Activated naive CD8-positive, alpha-beta T cell treated with anti-CD3 and anti-CD28 coated beads, Interleukin-2, amount 50 U/mL, for 24 hours (primary cell): ENCODE measurements at places on chromosomes 2 and 18.

DNA sequence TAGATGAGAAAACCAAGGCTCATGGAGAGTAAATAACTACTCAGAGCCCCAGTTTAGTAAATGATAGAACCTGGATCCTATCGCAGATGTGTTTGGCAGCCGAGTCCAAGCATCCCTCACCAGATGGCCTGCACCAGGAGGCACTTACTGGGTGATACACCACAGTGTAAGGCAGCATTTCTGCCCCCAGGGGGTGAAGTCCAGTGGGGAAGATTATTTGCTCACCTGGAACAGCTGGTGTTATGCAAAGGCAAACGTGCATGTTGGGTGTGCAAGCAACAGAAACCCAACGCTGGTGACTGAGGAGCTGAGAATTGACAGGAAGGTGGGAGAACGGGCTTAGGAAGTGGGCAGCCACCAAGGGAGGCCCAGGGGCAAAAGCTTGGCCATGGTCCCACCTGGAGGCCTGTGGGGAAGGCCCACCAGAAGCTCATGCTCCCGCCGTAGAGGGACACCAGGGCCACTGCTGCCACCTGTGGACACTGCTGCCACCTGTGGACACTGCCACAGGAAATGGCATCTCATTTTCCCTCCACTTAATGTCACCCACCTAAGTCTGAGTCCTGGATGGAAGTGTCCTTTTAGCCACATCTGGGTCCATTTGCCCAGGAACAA is 100.6 kb downstream of the TFCP2L1 start:
- no peak for DNase-seq

GRCh38 chr2:120568089-120568974 is 167.3 kb upstream of the GLI2 start:
- DNase-seq: no peak

DNA sequence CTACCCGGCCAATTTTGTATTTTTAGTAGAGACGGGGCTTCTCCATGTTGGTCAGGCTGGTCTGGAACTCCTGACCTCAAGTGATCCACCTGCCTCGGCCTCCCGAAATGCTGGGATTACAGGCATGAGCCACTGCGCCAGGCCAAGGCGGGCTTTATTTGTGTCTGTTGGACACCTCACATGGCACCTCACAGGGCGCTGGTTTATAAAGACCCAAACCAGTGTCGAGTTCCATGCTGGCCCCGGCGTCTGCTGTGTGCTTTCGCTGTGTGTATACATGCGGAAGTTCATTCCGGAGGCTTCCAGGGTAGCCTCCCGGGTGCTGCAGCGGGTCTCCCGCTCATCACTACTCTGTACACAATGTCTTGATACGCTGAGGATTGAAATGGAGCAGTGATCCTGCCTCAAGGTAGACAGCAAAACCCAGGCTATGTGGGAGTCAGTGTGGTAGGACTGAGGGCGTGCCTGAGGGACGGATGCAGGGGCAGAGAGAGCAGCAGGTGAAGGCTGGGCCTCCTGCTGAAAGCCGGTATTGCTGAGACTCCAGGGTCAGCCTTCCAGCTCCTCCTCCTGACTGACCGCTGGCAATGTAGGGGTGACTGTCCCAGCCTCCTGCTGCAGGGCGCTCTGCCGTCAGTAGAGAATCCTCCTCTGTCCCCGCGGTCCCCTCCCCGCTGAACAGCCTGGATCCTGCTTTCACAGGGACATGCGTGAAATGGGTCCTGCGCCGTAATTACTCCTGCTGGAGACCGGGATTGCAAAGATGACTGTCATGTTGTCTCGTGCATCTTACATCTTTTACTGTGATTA is 22.7 kb downstream of the LDLRAD4 start:
- no peak for DNase-seq

DNA sequence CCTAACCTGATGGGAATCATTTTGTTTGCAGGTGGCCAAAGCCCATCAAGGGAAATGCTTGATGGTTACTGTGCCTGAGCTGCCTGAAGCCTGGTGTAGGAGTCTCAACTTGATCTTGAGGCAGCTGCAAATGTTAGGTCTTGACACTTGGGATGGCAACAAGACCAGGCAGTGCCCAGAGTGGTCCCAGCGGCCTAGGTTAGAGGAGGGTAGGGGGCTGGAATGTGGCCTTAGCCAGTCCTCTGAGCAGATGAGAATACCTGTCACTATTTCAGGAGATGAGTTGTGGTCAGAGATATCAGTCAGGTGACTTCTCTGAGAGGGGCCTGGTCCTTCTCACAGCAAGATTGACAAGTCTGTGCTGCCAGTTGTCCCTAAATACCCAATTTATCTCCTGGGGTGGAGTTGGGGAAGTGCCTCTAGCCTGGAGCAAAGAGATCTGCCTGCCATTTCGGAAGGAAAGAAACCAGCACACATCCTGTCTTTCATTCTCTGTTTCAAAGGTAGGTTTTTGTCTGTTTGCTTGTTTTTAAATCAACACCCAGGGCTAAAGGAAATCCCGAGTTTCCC is 13.4 kb downstream of the SPTBN1 start:
- DNase-seq: no peak

DNA sequence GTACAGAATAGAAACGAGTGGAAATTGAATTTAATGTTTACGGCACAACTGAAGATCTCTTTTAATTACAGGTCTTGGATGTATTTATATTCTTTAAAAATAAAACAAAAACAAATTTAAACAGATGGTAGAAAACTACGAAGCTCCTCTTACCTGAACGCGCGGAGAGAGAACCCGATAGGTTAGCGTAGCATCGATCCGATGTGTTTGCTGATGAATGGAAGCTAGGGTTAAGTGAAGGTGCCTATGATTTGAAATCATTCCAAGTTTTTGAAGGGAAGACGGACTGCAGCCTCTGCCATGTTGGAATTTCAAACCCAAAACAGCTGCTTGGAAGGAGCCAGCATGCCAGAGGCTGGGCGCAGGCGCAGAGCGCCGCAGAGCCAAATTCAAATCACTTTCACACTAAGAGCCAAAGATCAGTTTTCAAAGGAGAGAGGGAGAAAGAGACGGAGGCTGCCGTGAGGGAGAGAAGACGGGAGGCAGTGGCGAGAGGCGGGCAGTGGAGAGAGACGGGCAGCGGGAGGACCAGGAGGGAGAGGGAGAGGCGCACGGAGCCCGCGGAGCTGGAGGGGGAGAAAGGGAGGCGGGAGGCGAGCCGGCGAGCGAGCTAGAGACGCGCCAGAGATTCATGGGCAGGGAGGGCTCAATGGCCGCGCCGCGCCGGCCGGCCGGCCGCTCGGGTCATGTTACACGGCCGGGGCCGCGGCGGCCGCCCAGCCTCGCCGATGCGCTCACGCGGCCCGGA is at the start of gene FIGN:
TSS of gene FIGN (minus strand) at position 324 of the 748 bp plus-strand sequence. CDS start 1,081 bp downstream, outside the sequence.
- DNase-seq: no peak

DNA sequence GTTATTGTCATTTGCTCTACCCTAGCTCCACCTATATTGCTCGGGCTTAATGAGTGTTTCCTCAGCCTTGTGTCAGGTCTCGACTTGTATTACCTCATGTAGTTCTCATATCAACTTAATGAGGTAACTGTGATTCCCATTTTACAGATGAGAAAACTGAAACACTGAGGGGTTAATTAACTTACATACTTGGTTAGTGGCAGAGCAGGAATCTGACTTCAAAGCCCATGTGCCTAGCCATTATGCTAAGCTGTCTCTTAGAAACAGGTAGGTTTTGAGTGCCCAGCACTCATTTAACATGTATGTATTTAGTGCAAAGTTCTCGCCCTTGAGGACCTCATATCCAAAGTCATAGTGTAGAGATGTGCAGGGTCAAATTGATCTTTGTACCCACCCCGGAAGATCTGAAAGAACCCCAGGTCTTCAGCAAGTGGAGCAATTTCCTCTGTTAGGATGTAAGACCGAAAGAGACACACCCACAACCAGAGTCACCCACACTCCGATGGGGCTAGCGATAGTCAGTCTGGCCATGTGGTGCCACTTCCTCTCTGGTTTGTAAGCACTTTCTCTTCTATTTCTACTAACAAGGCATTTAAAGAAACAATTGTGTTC is 121.0 kb upstream of the SLC39A10 start:
- peak; percentile 66 for DNase-seq

DNA sequence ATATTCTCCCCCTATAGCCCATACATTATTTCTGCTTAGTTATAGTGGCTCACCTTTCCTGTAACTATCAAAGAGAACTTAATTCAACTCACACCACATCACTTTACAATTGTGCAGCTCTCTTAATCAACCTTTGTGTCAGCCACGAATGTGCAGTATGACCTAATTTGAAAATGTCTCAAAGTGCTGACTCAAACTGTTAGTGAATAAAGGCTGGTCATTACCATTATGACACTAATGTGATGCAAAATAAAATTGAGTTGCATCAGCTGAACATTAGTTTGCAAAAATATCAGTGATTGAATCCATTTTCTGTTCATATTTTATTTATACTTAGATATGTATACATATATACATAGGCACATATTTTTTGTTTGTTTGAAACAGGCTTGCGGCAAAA is 251.8 kb downstream of the MEIS1 start:
- DNase-seq: no peak

GRCh38 chr2:53075760-53076159 is 691.8 kb upstream of the CHAC2 start:
- no peak for DNase-seq

- DNase-seq: peak; percentile 45
These were observed 60.8 kb downstream of the LIMS1 start for GRCh38 chr2:108594982-108595464.

DNA sequence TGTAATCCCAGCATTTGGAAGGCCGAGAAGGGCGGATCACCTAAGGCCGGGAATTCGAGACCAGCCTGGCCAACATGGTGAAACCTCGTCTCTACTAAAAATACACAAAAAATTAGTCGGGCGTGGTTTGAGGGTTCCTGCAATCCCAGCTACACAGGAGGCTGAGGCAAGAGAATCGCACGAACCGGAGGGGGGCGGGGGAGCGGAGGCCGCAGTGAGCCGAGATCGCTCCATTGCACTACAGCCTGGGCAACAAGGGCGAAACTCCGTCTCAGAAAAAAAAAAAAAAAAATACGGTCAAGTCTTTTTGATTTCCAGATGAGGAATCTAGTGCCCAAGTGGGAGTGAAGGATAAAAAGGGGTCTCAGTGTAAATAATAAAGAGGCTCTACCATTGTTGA is 16.5 kb upstream of the MEIS1 start:
- DNase-seq: no peak

- DNase-seq: no peak
These were observed 23.3 kb downstream of the LDLRAD4 start for GRCh38 chr18:13241893-13242175.

DNA sequence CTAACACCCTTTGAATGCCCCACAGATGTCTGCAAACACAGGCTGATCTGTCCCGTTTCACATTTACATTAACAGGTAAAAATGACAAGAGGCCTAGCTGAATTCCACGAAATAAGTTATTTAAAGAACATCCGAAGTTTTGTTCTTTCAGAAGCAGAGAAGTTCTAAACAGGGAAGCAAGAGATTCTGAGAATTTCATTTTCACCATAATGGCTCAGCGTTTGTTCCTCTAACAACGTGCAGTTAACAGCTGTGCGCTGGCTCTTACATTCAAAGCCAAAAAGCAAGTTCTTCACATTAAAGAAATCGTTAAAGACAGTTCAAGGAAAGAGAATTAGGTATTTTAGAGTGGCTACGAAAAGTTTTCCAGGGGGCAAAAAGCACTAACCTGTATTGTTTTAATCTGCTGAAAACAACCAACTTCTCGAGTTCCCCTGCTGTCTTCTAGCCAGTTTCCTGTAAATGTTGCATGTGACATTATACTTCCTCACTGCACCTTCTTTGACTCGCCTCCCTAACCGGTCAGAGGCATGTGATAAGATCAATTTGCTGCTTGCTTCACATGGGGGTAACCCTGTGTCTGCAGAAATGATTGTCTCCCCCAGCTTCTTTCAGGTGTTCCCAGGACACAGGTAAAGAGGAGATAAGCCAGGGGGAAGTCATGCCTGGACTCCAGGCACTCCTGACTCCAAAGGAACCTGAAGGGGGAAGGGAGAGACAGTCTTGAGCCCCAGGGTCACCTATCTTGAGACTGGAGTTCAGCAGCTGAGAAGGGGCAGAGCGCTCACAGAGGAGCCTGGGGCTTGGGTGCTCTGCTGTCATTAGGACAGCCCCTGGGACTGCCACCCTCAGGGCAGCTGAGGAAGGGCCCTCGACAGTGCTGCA is 36.8 kb upstream of the WIPF1 start:
- DNase-seq: peak; percentile 64

GRCh38 chr2:28433215-28433614 is 40.6 kb downstream of the FOSL2 start:
- no peak for DNase-seq

GRCh38 chr18:13517369-13517768 is 209.0 kb downstream of the FAM210A start:
- no peak for DNase-seq

- no peak for DNase-seq
These were observed 211.0 kb downstream of the HAUS1 start for GRCh38 chr18:46315161-46315560.

- peak; percentile 12 for DNase-seq
These were observed 4.1 kb downstream of the ITGA4 start for GRCh38 chr2:181461056-181461997.

DNA sequence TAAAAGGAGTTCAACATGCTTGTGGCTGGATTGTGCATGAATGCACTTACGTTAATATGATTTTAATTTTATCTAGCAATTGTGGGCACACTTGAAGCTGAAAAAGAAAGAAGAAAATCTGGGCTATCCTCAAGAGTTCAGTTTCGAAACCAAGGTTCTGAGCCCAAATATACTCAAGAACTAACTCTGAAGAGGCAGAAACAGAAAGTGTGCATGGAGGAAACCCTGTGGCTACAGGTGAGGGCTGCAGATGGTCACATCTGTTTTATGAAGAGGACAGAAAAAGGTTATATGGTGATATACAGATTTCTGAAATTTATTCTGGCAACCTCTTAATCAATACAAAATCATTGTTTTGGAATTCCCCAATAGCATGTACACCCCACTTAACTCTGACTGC is 57.3 kb downstream of the ITGA6 start:
- DNase-seq: no peak

DNA sequence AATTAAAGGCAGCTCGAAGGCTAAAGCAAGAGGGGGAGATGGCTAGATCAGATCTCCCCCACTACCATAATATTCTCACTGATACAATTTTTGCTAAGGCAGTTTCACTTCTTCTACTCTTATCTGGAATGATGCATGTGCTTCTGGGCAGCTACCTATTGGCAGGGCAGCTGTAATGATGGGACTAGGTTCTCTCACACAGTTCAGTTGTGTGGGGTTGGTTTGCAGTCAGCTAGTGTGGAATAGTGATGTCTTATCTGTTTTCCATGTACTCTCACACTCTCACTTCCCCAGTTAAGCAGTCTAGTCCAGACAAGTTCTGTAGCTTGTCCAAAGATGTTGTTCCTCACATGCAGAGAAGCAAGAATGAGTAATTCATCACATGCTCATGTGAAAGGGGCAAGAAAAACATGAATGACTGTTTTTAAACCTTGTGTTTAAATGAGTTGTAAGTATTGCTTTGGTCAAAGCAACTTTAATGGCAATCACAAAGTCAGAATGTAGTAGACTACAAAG is 836.1 kb downstream of the CBLN2 start:
- DNase-seq: no peak

- no peak for DNase-seq
These were observed 1005.7 kb upstream of the PIK3C3 start for GRCh38 chr18:40949114-40949950.
